ENCODE measurements at places on chromosomes 7 and 10. TPM values are rescaled to one million over a fixed set of nuclear protein-coding genes. Genes with fewer than 3 reads are reported as not detected.

DNA sequence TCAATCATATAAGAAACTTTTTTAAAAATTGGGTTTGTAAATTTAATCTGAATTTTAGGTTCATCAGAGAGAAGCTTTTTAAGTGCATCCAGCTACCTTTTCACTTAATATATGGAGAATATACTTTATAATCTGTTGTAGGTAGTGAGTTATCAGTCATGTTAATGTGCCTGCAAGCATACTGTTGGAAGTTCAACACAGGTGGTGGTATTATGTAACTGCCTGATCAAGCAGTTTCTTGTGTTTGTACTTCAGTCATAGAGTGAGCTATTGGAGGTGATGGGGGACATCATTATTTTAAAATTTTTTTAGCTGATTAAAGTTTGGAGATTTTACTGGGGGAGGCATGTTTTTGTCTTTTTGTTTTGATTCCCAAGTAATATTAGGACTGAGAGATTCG is 2.5 kb downstream of the TNKS2 start:
- no peak for DNase-seq

- DNase-seq = peak; percentile 43
These were observed 48.5 kb upstream of the ARL4A start for GRCh38 chr7:12638851-12639456.

DNA sequence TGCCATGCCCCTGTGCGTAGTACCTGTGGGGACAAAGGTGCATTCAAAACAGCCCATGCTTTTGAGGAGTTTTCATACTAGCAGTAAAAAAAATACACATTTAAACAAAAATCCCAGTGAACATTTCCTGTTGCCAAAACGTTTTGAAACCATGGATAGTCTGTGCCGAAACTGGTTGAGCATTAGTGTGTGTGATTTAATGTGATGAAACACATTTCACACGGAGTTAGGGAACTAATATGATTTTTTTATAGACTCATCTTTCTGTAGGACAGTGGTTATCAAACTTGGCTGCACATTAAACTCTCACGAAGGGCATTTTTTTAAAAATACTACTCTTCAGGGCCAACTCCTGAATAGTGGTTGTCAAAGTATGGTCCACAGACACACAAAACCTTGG is 111.8 kb upstream of the CREB5 start:
- DNase-seq = no peak

Gene CALHM3
- total RNA-seq = not detected

Gene AVPI1
- total RNA-seq = 5.3 TPM
